ENCODE measurements at places on chromosomes 12 and 14. TPM values are rescaled to one million over a fixed set of nuclear protein-coding genes. Genes with fewer than 3 reads are reported as not detected.

GRCh38 chr14:30541318-30541717 lies 17.6 kb upstream of the G2E3 start:
- no peak for DNase-seq

DNA sequence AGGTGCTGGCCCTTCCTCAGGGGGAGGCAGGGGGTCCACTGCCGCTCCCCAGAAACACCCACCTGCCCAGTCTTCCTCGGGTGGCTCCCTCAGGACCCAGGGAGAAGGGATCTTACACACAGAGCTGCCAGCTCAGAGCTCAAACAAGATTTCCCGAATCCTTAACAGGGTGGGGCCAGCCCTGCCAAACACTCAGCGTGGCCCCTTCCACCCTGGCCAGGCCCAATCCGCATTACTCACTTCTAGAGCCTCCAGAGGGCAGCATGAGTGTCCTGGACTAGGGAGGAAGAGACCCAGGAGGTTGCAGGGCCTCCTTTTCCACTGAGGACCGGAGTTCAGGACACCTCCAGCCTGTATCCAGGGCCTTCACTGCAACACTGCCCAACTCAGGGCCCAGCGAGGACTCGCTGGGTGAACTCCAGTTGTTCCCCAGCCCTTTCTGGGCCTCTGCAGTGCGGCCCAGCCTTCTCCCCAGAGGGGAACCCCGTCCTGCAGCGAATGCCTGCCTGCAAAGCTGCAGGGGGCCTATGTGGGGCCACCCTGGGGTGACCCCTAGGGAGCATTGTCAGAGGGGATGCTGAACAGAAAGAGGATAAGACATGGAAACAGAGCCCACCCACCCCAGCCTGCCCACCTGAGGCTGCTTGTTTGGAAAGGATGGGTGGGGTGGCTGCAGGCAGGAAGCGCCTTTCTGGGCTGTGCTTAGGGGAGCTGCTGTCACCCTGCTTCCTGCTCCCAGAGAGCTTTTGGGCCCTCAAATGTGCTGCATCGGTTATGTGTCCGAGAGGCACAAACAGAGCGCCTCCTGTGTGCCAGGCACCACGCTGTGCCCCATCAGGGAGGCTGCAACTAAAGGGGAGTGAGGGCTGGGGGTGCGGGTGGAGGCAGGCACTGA lies 43.8 kb downstream of the CCNK start:
- no peak for DNase-seq

DNA sequence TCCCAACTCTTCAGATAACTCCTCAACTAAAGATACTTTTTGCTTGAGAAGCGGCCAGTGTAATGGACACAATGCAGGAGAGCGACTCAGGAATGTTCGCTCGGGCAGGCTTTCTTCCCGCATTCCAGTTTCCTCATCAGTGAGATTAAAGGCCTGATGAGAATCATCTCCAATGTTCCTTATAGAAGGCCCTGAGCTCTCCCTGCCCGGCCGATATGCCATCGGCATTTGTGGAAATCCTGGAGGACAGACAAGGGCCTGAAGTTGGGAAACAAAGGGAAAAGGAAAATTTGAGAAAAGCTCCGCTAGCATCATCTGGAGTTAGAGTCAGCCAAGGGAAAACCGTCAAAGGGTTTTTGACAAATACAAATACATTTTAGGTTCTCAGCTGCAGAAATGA lies 38.0 kb upstream of the FOXN3 start:
- DNase-seq: no peak

GRCh38 chr14:44960146-44960545 lies 1.6 kb downstream of the KLHL28 start:
- no peak for DNase-seq

DNA sequence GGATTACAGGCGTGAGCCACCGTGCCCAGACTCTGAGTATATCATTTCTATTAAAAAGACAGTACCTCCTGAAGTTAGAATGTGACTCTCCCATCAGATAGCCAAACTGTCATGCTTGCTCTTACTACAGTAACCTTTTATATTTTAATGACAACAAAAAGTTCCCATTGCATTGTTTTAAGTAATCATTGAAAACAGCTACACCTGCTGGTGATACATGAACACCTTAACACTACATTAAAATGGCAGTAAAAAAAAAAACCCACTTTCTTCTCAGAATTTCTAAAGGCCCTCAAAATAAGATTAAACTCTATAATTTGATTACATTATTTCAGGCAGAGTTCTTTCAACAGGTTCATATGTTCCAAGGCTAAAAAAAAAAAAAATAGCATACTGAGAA lies 76.7 kb downstream of the SH2B3 start:
- DNase-seq: no peak

The SLC25A21 gene
- total RNA-seq: 2.0 TPM

Measured in uterus (tissue), 4 donors.